Karpas-422 (cell line): ENCODE measurements at places on chromosomes 6 and 20.

- no peak for DNase-seq
Measured at GRCh38 chr6:9711365-9711764, 703.5 kb downstream of the TFAP2A start.

GRCh38 chr6:107786709-107787588 is 37.2 kb downstream of the SCML4 start:
- DNase-seq = no peak

- DNase-seq = peak; percentile 73
Measured at GRCh38 chr6:3124667-3125066, 6.2 kb downstream of the BPHL start.

DNA sequence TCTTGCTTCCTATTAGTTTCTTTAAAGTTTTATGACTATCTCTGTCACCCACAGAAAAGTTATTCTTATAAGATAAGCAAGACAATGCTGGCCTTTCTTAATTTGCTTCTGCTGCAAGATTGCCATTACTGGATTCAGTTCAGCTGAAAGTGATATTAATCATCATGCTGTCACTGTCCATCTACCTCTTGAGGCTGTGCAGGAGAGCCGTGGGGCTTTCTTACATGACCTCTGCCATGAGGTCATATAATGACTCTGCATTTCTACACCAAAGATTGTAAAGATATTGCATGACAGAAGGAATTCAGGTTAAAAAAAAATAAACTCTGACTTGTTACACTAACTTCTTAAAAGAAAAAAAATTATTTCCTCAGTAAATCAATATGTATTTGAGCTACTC is 106.9 kb downstream of the TRDN start:
- no peak for DNase-seq

DNA sequence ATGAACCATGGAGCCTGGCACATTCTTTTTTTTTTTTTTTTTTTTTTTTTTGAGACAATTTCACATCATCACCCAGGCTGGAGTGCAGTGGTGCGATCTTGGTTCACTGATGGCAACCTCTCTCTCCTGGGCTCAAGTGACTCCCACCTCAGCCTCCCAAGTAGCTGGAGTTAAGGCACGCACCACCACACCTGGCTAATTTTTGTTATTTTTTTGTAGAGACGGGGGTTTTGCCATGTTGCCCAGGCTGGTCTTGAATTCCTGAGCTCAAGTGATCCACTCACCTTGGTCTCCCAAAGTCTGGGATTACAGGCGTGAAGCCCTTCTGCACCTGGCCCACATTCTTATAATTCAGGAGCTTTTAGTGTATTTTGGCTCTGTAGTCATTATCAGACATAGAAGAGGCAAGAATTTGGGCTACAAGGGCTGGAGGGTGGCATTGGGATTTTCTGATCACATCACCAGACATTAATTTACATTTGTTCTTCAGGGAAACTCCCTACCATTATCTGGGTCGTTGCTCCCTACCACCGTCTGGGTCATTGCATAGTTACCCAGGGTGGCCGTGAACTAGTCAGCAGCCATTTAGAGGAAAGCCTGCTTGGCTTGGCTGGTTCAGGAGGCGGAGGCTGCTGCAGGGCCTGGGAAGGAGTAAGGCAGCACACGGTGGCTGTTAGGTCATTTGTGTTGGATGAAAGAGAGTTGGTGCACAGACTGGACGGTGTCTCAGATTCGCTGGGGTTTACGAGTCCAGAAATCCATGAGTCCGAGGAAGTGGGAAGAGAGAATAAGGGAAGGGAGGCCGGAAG is 17.6 kb downstream of the ARID1B start:
- DNase-seq = no peak

DNA sequence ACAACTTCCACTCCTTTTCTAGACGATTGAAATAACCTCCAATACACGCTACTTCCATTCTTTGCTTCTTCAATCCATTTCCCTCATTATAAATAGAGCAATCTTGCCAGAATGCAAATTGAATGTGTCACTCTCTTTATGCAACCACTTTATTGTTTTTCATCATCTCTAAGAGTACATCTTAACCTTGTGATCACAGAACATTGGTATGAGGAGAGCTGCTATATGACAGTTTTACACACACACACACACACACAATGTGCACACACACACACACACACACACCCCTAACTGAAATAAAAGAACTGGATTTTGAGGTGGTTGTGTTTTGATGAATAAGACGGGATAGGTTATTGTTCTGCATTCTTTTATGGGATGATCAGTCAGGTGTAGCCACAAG is 187.0 kb downstream of the HDGFL1 start:
- no peak for DNase-seq

- peak; percentile 85 for DNase-seq
Measured at GRCh38 chr6:52552278-52552643, 24.6 kb downstream of the TRAM2 start.

- DNase-seq = peak; percentile 93
Measured at GRCh38 chr6:139841794-139842215, 467.4 kb upstream of the CITED2 start.
